ENCODE measurements at places on chromosomes 2 and 18.
A peak's percentile ranks its signal among the peaks of the same experiment; 100 is the strongest.

GRCh38 chr2:238720232-238720672 lies 127.6 kb upstream of the TWIST2 start:
- DNase-seq, result peak; percentile 40

DNA sequence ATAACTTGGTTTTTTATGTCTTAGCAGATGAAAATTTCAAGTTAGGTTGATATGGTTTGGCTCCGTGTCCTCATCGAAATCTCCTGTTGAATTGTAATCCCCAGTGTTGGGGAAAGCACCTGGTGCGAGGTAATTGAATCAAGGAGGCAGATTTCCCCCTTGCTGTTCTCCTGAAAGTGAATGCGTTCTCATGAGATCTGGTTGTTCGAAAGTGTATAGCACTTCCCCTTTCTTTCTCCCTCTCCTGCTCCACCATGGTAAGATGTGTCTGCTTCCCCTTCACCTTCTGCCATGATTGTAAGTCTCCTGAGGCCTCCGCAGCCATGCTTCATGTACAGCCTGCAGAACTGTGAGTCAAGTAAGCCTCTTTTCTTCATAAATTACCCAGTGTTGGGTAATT lies 242.1 kb upstream of the TNP1 start:
- DNase-seq, result no peak

DNA sequence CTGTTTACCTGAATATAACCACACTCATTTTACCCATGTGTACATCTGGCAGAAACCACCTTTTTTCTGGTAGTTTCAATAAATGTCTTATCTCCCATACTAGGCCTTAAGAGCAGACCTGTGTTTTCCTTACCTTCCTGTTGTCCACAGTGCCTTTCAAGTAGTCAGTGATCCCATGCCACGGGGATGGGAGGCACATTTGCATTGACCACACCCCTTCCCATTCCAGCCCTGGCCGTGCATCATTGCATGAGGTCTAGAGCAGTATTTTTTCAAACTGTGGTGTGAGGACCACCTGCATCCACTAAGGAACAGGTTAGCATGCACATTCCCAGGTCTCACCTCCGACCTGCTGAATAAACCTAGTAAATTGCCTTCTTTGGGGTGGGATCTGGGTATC lies 165.2 kb upstream of the FOSL2 start:
- DNase-seq, result no peak

GRCh38 chr2:234981197-234982095 lies 29.6 kb downstream of the SH3BP4 start:
- peak; percentile 80 for DNase-seq

GRCh38 chr2:59588286-59588685 lies 965.2 kb downstream of the BCL11A start:
- no peak for DNase-seq

- DNase-seq, result no peak
Observed at GRCh38 chr2:170122883-170123547, 54.9 kb upstream of the MYO3B start.

DNA sequence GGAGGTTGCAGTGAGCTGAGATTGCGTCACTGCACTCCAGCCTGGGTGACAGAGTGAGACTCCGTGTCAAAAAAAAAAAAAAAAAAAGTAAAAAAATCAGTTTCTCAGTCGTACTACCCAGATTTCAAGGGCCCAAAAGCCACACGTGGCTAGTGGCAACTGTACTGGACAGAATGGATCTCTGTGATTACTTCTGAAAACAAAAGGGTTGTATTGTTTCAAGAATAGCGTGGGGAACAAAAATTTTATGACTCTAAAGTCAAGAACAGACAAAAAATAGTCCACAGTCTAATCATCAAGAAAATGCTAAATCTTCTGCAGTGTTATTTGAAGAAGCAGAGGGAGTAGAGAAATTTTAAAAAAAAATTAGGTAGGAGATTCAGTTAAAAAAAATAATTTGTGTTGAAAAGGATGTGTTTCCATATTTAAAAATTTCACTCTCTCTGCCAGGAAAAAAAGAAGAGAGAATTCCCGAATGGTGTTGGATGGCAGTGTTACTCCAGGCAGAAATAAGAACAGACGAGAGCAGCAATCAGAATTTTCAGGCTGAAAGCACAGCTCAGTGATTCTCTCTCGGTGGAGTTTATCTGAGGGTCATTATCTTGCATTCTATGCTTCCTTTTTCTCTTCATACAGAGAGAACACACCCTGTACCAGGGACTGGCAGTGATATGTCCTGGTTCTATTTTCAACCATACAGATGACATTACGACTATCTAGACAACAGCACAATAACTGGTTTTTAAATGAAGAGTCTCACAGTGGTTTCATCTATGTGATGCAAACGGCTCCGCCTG lies 61.8 kb downstream of the CABYR start:
- DNase-seq, result no peak

DNA sequence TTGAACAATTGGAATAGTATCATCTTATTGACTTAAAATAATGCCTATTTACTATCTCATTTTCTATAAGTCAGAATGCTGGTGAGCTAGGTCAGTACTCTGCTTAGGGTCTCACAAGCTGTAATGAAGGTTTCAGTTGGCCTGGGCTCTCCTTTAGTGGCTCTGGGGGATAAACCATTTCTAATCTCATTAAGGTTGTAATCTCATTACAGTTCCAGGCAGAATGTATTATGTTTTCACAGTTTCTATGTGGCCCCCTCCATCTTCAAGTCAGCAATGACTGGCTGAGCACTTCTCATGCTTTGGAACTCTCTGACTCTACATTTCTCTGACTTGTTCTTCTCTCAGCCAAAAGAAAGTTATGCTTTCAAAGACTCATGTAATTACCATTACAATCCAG lies 163.1 kb downstream of the CCDC178 start:
- no peak for DNase-seq

- DNase-seq, result no peak
Observed at GRCh38 chr2:128320192-128320905, 1.7 kb upstream of the HS6ST1 start.

DNA sequence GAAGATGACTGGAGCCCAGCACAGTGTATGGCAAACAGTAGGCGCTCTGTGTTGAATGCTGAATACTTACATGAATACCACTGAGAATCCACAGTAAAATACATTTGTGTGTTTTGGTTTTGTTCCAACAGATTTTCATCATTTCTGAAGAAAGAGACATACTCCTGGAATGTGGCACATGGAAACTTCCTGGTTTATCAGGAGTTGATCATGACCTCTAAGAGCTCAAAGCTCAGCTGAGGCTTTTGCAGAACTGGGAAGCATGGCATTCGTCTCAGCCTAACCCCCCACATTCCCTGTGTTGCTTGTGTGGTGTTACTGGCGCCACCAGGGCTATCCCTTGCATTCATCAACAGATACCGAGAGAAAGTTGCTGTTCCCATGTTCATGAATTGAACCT lies 316.9 kb upstream of the REV1 start:
- DNase-seq, result no peak

- DNase-seq, result no peak
Observed at GRCh38 chr2:199756743-199757142, 94.2 kb downstream of the FTCDNL1 start.

GRCh38 chr2:160096409-160096808 lies 34.0 kb upstream of the PLA2R1 start:
- no peak for DNase-seq

DNA sequence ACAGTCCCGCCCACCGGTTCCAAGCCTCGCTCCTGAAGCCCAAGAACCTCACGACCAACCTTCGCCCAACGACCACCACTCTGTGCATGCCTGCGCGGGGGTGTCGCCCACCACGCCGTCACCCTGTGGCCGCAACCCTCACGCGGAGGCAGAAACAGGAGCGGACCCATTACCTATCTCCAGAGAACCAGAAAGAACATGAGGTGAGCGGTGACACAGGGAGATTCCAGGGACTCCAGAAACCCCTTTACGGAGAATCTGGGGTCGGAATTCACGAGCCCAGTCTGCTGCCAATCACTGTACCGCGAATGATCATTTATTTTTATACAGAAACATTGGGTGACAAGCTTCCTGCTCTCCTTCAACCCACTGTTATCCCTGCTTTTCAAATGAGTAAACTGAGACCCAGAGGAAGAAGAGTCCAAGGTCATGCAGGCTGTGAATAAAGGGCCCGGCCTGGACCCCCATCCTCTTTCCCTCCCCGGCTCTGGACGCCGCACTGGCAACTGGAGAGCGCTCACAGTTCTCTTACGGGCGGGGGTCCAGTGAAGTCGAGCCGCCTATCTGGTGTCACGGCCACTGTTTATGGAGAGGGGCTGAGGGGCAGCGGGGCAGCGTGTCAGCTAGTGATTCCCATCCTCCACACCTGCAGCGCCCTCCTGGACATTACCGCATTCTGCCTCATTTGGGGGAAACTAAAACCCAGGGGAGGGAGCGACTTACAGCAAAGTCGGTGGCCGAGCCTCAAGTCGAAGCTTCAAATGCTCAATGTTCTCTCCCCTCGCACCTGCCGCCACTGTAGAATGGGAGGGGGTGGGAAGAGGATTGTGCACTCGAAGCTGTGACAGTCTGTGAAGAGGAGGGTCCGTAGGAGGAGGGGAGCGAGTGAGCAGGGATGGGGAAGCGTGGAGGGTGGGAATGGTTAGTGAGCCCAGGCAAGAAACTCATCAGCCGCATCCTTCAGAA lies 723 bp upstream of the SLC30A3 start:
- DNase-seq, result no peak

DNA sequence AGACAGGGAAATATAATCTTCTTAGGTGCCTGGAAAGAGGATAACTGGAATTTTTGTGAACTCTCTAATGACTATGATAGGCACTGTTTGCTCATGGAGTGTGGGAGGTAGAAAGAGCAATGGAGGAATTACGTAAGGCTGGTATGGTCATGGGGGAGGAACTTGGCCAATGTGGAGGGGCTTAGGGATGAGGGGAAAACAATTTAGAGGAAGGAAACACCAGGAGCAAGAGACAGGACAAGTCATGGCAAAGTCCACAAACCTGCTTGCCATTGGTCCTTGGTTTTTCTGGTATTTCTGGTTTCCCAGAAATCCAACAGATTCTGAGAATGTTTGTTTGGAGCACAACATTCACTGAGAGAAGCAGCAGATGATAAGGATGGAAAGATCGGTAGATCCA lies 274.2 kb downstream of the DYSF start:
- no peak for DNase-seq

- no peak for DNase-seq
Observed at GRCh38 chr18:43992741-43993140, 687.9 kb upstream of the SETBP1 start.

DNA sequence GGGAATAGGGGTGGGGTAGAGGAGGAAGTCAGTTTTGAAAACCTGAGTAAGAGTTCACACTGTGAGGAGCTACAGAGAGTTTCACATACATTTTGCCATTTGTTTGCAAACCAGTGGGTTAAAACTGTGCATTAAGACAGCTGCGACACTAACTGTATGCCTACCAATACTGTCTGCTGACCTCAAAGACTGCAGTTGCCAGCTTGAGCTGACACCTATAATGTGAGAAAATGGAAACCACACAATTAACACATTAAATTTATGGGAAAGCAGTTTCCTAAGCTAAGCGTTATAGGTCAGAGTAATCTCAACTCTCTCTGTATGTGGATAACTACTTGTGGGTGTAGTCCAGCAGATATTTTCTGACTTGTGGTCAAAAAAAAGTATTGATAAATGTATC lies 756.6 kb upstream of the GCFC2 start:
- no peak for DNase-seq

GRCh38 chr2:211835695-211836094 lies 702.9 kb downstream of the ERBB4 start:
- DNase-seq, result no peak

- DNase-seq, result no peak
Observed at GRCh38 chr2:73969356-73969755, 15.4 kb upstream of the TET3 start.

DNA sequence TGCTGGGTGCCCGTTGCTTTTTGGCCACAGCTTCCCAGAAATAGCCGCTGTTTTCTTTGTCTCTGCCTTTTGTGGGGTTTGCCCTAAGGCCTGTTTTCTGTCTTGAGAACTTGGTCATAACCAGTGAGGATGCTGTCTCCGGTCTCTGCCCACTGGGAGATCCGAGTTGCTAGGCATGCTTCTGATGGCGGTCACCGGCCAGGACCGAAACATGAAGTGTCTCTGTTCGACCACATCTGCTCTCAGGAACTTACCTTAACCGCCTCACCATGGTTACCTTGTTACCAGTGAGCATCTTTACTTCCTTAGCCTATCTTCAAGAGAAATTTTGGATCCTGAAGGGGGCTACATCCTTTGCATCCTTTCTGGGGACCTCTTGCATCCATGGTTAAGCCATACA lies 91.9 kb downstream of the RTP5 start:
- DNase-seq, result no peak

DNA sequence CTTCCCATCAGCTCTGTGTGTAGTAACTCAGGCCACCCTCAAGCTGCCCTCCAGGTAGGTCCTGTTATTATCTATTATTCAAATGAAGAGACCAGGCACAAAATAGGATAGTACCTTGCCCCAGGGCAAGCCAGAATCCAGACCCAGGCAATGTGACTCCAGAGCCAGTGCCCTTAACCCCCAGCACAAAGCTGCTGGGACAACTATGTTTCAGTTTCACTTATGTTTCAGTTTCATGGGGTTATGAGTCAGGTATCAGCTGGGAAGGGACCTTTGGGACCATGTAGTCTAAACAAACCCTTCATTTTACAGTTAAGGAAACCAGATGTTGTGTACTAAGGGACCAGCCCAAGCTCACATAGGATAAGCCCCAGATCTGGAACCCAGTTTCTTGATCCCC lies 10.0 kb downstream of the HK2 start:
- DNase-seq, result no peak

DNA sequence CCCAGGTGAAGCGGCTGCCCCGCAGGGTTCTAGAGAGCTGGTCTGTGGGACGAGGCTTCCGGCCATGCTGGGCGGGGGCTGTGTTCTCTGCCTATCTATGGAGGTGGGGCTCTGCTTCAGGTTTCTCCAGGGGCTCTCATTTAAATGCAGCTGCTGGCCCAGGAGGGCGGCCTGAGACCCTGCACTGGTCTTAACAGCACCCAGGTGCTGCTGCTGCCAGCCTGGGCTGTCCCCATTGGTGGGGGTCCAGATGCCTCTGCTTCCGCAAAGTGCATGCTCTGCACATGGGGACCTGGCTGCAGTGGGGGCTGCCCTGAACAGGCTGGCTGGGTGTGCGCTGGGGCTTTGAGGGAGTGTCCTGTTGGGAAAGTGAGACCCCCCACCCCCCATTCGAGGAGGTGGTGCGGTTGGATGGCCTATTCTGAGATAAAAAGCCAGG lies 29.7 kb upstream of the ALLC start:
- DNase-seq, result no peak

GRCh38 chr2:107263628-107264027 lies 377.7 kb upstream of the ST6GAL2 start:
- no peak for DNase-seq
